ENCODE measurements at places on chromosomes 5 and 9.
A peak's percentile ranks its signal among the peaks of the same experiment; 100 is the strongest.

GRCh38 chr9:134066913-134067851 is 644 bp downstream of the BRD3 start:
- peak; percentile 26 for DNase-seq

DNA sequence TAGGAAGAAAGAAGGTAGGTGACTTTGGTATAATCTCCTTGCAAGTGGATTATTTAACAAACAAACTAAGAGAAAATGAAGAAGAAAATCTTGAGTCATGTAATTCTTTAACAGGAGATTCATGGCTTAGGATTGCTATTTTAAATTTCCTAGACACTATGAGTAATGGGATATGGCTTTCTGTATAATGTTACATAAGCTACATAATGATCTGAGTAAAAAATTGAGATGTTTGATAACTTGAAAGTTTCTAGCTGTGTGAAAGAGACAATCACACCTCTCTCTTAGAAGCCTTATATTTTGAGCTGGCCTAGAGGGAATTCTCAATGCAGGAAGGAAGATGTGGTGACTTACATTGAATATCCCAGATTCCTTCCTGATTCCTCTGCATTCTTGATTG is 92.5 kb downstream of the CDH9 start:
- DNase-seq = no peak

GRCh38 chr5:14467886-14468285 is 113.7 kb upstream of the OTULINL start:
- no peak for DNase-seq

DNA sequence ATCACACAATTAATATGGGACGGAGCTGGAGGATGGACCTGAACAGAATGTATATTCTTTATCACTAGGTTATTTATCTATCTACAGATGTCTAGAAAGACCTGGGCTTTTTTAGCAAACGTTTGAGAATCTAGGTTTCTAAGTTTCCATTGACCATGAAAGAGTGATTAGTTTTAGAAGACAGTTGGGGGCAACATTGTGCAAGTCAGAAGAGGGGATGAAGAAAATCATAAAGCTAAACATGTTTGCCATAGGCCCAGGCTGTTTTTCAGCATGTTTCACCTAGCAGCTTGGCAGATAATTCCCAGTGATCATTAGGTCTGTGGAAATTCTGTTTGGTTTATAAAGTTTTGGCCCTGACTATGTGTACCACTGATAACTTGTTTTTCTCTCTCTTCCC is 44.1 kb upstream of the CDKN2B start:
- DNase-seq = no peak

Data from stimulated activated CD4-positive, alpha-beta T cell treated with anti-CD3 and anti-CD28 coated beads, Interleukin-4, amount 100 ng/mL, for 4 hours (primary cell).